ENCODE measurements at places on chromosomes 7 and 10. TPM values are rescaled to one million over a fixed set of nuclear protein-coding genes. Genes with fewer than 3 reads are reported as not detected.

The SP4 gene
- 8.4 TPM for total RNA-seq

DNA sequence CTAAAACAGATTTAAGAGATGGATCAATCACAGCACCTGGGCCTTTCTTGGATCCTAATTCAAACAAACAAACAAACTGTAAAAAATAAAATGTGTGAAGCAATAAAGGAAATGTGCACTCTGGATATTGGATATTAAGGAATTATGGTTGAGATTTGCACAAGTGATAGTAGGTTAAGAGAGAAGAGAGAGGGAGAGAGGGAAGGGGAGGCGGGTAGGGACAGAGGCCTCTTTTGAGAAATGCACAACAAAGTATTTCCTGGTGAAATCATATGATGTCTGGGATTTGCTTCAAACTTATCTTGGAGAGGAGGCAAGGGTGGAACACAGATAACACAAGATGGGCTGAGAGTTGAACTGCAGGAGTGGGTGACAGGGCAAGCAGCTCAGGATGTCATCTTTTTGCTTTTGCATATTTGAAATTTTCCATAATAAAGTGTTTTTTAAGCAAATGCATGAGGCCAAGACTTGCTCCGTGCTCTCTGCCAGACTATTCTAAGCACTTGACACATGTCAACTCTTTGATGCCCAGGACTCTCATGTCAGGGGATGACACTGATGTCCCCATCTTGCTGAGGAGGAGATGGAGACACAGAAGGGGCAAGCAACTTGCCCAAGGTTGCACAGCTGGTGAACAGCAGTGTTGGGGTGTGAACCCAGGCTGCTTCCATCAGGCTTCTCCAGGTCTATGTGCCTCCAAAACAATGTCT is 9.1 kb upstream of the AEBP1 start:
- DNase-seq = no peak

The SPDYE2 gene
- not detected for total RNA-seq

The NPSR1 gene
- not detected for total RNA-seq

The SORBS1 gene
- total RNA-seq = 3.6 TPM

All from dermis blood vessel endothelial cell (primary cell).